Germinal center (tissue), 1 donor: ENCODE measurements at places on chromosomes 7 and 10.
A peak's percentile ranks its signal among the peaks of the same experiment; 100 is the strongest.

GRCh38 chr7:7569615-7570014 is 2.9 kb downstream of the MIOS start:
- DNase-seq = peak; percentile 23

GRCh38 chr10:65313406-65313805 is 1612.4 kb upstream of the LRRTM3 start:
- DNase-seq = no peak

DNA sequence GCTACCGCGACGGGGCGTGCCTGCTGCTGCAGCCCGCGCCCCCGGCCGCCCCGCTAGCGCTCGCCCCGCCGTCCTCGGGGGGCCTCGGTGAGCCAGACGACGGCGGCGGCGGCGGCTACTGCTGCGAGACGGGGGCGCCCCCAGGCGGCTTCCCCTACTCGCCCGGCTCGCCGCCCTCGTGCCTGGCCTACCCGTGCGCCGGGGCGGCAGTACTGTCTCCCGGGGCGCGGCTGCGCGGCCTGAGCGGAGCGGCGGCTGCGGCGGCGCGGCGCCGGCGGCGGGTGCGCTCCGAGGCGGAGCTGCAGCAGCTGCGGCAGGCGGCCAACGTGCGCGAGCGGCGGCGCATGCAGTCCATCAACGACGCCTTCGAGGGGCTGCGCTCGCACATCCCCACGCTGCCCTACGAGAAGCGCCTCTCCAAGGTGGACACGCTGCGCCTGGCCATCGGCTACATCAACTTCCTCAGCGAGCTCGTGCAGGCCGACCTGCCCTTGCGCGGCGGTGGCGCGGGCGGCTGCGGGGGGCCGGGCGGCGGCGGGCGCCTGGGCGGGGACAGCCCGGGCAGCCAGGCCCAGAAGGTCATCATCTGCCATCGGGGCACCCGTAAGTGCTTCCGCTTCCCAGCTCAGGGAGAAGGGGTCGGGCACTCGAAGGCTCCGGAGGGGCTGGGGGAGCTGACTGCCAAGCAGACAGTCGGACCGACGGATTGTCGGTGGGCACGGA is 761 bp downstream of the PTF1A start:
- DNase-seq = no peak

DNA sequence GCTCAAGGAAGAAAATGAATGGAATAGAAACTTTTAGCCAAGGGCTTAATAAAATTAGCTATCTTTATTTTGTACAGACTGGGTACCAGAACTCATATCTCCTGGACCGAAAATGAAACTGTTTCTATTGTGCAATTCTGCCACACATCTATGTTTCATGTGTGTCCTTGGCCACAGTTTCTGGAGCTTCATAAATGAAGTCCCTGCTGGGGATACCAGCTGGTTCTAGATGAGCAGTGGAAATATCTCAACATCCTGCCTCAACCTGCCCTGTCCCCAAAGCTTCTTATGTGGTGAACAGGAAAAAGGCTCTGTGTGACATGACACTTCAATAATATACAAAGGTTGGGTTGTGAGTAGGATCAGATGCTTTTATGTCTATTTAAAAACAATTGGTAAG is 310.1 kb upstream of the SORCS1 start:
- DNase-seq = no peak

DNA sequence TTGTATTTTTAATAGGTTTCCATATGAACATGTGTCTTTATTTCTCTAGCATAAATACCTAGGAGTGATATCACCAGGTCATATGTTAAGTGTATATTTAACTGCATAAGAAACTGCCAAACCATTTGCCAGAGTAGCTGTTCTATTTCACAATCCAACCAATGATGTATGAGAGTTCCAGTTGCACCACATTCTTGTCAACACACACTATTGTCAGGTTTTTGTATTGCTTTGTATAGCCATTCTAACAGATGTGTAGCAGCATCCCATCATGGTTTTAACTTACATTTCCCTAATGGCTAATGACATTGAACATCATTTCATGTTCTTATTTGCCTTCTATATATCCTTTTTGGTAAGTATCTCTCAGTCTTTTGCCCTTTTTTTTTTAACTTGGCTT is 4.1 kb downstream of the CUZD1 start:
- no peak for DNase-seq

- DNase-seq = no peak
These were observed 83.5 kb upstream of the DDC start for GRCh38 chr7:50648570-50649169.

- no peak for DNase-seq
These were observed 111.8 kb downstream of the OAT start for GRCh38 chr10:124306922-124307371.

- DNase-seq = no peak
These were observed 202.8 kb upstream of the KCND2 start for GRCh38 chr7:120070201-120070600.

- DNase-seq = no peak
These were observed 846.8 kb downstream of the IPMK start for GRCh38 chr10:57420881-57421280.

- DNase-seq = no peak
These were observed 150.2 kb upstream of the AKR1E2 start for GRCh38 chr10:4675808-4676207.

DNA sequence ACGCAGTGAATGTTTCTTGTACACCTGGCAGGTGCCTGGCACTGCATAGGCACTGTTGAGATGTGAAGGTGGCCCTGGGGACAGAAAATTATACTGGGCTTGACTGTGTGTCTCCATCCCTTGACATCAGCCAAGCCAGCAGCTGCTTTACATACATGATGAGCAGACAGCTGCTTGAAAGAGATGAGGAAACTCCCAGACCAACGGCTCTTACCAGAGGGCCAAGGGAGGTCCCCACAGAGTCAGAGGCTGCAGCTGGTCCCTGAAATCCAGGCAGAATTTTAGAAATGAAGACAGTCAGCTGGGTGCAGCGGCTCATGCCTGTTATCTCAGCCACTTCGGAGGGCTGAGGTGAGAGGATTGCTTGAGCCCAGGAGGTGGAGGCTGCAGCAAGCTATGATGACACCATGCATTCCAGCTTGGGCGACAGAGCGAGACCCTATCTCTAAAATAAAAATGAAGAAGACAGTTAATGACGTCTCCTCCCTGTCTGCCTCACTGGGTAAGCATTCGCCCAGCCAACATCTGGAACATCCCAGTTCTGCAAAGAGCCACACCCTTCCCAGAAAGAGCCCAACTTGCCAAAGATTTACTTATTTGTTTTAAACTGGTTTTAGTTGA is 17.6 kb downstream of the LIMK1 start:
- peak; percentile 86 for DNase-seq

DNA sequence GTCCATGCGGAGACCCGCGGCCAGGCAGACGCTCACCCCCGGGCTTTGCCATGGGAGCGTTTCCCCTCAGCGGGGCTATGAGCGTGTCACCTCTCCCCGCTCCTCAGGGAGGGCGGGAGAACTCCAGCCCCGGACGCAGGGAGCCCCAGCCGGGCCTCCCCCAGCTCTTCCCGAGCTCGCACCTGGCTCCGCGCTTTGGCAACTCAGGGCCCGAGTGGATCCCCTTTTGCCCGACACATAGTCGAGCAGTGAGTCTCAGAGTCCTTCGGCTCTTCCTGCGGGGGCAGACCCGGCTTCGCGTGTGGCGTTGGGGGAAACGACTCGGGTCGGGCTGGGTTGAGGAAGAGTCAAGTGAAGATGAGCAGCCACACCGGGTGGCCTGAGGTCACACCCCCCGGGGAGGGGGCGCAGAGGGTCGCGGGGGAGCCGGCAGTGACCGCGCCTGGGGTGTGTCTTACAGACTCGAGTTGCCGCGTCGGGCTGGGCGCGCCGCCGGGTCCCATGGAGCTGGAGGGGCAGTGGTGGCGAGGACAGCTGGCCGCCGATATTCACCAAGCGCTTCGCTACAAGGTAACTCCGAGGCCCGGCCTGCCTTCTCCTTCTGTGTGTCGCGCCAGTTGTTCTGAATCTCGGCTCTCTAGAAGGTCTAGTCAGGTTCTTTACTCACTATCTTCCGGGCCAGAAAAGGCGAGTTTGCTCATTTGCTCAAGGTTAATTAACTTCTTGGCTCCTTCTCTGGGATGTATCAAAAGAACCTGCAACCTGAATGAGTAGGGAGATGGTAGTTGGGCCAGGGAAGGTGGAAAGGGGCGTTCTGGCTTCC is 721 bp downstream of the CCNJ start:
- DNase-seq = peak; percentile 75

DNA sequence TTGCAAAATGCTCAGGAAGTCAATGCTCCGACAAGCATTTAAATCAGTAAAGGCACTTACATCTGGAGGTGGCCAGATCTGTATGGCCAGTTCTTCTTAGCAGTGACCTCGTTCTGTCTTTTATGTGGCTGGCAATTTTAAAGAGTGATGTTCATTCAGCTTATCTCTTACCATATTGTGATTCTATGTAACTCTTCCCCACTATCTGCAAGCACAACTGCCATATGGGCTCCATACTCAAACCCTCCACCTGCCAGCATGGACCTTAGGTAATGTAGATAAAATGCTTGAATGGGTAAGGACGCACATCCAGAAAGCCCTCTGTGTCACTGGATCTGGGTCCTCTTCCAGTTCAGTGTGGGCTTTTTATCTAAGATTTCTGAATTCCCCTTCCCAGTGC is 42.4 kb upstream of the STK17A start:
- no peak for DNase-seq

DNA sequence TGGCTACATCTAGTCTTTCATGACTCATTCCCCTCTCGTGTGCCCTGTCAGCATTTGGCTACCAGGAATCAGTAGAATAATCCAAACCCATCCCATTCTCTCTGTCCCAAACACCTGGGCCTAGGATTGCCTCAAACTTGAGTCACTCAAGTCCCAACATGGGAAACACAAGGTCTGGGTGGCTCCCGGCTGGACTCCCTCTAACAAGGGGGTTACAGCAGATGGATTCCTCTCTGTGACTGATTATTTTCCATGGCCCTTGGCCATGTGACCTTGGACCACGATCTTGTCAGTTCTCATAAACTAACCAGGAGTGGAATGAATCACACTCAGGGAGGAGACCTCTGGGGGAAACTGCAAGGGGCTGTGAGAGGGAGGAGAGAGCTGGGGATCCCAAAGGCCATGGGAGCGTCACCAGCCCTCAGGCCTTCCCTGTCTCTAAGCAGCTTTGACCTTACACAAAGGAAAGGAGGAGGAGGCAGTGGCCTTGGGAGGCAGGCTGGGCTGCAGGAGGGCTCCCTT is 533.1 kb downstream of the KCNMA1 start:
- no peak for DNase-seq

- DNase-seq = no peak
These were observed 14.7 kb upstream of the CPXM2 start for GRCh38 chr10:123906296-123906695.

- DNase-seq = no peak
These were observed 615.0 kb upstream of the MBL2 start for GRCh38 chr10:53387562-53387961.

DNA sequence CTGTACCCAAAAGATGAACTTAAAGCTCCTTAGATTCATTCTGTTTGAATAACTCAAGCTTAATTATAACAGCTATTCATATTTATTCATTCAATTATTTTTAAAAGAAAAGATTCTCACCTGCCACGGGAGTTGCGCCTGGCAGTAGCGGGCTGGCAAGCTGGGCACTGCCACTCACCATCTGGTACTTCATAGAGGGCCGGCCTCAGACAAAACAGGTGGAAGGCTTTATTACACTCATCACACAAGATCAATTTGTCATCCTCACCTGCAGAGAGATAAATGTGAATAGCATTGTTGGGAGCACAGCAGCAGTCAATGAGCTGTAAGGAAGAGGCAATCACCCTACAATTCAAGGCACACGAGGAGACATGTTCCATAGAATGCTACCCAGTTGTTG is 15.8 kb downstream of the FZD9 start:
- DNase-seq = no peak

GRCh38 chr7:140079121-140079536 is 16.4 kb upstream of the PARP12 start:
- no peak for DNase-seq

GRCh38 chr7:17580141-17580540 is 281.7 kb downstream of the AHR start:
- DNase-seq = no peak

- peak; percentile 85 for DNase-seq
These were observed 4.2 kb upstream of the PILRA start for GRCh38 chr7:100369105-100369504.

DNA sequence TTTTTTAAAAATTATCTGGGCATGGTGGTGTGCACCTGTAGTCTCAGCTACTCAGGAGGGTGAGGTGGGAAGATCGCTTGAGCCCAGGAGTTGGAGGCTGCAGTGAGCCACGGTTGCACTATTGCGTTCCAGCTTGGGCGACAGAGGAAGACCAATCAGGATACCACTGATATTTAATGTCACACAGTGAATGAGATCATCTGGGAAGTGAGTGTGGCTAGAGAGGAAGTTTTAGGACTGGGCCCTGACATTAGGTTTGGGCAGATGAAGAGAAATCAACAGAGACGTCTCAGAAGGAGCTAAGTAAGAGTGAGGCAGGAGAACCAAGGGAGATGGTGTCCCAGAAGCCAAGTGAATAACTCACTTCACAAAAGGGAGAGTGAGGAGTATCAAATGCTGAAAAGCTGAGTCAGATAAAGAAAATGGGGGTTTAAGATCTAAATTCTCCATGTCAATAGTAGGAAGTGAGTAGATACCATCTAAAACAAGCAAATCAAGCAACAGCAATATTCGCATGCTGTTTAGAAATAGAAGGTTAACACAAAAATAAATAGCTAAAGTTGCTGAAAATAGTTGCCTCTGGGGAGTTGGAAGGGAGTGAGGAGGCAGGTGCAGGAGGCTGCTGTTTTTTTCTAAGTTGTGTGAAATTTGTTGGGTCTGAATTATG is 11.5 kb downstream of the PILRA start:
- DNase-seq = no peak

GRCh38 chr7:145212050-145212449 is 376.2 kb upstream of the TPK1 start:
- no peak for DNase-seq

- no peak for DNase-seq
These were observed 12.5 kb upstream of the ARPC1A start for GRCh38 chr7:99313204-99313573.

- peak; percentile 50 for DNase-seq
These were observed 69.1 kb downstream of the ZMIZ1 start for GRCh38 chr10:79137826-79138225.

DNA sequence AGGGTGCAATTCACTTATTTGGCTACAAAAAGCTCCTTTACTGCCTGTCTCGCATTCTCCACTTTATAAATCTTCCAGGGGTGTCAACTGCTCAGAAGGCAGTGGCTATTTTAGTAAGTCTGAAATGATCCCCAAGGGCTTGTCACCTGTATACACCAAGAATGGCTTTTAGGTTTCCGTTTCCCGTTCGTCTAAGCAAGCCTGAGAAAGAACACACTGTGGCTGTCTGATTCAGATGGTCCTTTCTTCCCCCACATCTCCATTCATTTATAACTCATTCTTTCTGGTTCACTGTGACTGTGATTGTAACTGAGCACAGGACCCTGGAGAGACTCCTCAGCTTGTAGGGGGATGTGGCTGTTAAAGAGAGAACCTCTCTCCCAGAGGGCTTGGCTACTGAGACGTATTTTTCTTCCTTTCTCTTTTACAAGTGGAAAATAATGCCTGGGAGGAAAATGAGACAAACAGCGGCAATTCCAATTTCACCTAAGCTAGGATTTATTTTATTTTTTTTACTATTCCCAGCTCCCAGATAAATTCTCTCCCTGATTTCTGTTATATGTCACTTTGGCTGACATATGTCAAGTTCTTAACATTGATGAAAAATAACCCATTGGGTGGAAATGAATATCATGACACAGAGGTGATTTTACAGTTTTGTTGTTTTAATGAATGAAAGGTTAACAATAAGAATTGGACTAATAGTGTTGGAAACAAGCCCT is 129.3 kb downstream of the FAM107B start:
- peak; percentile 36 for DNase-seq
